Stimulated activated CD4-positive, alpha-beta T cell treated with anti-CD3 and anti-CD28 coated beads, Interleukin-15, amount 100 ng/mL, for 48 hours (primary cell): ENCODE measurements at places on chromosomes 2 and 18.

- DNase-seq: no peak
These were observed 154.5 kb downstream of the SMAD2 start for GRCh38 chr18:47775961-47776360.

DNA sequence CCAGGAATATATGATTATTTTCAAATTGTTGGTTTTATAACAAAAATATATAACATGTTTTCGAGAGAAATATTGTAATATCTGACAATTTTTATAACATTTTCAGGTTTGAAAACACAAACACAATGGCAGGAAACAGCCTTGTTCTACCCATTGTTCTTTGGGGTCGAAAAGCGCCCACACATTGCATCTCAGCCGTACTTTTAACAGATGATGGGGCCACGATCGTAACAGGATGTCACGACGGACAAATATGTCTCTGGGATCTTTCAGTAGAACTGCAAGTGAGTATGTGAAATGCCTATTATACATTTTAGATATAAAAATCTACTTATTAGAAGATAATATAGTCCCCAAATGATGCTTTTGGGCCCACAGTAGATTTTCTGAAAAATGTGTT, 21.2 kb downstream of the WDR7 start:
- DNase-seq: no peak

- DNase-seq: no peak
These were observed 231.8 kb downstream of the KCNE4 start for GRCh38 chr2:223283771-223284170.

DNA sequence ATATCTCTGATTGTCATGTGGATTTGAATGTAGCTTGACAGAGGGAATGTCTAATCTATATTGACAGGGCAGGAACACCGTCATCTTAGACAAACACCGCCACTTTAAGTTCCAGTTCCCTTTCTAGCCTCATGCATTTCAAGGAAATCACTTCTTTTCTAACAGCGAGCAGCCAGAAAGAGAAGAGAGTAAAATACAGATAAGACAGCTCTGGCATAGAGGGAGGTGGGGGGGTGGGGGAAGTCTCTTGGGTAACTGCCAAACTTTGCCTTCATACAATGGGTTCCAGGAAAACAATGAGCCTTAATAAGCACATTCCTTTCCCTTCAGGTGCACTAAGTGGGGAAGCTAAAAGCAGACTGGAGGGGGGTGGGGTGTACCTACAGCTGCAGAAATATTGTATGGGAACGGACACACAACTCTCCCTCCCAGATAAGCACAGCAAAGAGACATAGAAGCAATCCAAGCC, 37.2 kb downstream of the CASP10 start:
- no peak for DNase-seq

DNA sequence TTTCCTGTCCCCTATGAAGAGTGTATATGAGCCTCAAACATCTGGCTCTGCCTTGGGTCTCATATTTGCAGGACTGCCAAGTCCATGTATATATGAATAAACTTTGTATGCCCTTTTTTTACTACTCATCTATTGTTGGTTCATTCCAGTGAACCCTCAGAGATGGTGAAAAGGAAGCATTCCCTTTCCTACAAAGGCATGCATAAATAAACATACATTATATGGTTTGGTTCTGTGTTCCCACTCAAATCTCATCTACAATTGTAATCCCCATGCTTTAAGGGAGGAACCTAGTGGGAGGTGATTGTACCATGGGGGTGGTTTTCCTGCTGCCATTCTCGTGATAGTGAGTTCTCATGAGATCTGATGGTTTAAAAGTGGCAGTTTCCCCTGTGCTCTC, 534.2 kb downstream of the SPAG16 start:
- DNase-seq: no peak

DNA sequence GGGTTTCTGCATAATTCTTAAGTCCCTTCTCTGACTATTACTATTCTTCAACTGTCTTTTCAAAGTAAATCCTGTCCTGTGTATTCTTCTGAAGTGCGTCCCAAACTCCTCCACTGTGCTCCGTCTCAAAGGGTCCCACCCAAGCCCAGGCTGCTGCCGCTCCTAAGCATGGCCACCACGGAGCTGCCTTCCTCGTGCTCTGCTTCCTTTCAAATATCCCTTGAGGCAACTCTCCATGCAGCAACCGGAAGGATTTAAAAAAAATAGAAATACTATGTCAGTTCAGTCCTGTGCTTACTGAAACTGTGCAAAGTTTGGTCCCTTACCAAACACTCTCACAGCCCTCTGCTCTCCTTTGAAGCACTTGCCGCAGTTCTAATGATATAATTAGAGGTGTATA, 116.1 kb downstream of the NOL10 start:
- no peak for DNase-seq

DNA sequence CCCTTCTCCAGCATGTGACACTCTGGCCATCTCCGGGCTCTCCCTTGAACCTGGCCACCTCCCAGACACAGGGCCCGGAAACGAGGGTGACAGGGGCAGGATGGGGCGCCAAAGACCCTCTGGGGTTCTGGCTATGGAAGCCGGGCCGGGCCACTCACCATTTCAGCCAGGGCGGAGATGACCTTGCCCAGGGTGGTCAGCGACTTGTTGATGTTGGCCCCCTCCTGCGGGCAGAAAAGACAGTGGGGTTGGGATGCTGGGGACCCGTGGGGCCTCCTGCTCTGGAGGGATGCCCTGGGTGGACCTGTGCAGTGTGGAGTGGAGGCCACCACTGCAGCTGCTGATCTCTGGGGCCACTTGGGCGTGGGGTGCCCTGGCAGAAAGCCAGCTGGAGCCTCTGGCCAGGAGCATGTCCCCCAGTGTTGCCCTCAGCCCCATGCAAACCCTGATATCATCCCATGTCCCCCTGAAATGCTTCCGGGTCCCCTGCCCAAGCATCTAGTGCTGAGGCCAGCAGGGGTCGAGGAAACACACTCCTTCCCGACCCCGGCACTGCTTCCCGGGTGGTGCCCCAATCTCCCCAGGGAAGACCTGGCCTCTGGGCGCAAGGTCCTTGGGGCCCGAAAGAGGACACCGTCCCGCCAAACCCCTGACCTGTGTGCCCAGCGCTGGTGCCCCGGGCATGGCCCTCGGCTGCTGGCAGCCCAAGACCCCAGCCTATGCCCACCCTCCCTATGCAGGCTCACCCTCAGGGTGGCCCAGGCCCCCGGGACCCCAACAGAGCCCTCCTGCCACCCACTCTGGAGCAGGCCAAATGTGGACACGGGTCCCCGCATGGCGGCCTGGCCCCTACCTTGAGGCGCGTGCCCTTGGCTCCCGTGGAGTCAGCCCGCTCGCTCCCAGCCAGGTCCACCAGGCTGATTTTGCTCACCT, 36.9 kb downstream of the KIF1A start:
- DNase-seq: no peak

- no peak for DNase-seq
These were observed 83.3 kb downstream of the MALT1 start for GRCh38 chr18:58754544-58755068.

DNA sequence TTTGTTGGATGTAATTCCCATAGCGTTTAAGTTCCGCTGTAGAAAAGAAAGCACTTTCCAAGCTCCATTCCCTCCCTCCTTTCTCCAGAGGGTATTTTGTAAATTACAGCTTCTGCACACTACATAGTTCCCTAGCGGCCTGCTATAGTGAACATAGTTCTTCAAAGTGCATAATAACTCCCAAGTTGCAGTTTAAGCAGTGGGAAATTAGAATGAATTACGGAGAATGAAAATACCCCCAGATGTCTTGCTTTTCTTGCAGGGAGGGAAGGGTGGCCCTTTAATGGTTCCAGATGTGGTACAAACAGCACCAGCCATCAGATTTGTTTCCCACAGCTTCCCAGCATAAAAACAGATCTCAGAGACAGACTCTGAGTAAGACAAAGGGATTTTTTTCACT, 893.9 kb downstream of the SUCLG1 start:
- no peak for DNase-seq

- DNase-seq: no peak
These were observed 53.1 kb upstream of the STK39 start for GRCh38 chr2:168300460-168300859.

DNA sequence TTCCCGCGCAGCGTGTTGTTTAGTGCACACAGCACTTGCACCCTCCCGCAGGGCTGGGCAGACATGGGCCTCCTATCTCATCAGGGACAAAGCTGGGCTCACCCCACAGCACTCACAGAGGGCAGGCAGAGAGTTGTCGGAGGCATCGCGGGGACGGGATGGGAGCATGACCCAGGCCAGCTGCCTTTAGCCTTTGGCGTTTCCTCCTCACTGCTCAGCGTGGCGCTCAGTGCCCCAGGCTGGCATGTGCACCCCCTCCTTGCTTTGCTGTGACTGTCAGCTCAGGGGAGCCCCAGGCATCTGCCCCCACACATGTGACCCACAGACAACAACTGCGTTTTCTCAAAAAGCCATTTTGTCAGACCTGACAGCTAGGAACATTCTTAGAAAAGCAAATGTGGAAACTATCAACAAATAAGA, 101.1 kb downstream of the RNF144A start:
- no peak for DNase-seq

DNA sequence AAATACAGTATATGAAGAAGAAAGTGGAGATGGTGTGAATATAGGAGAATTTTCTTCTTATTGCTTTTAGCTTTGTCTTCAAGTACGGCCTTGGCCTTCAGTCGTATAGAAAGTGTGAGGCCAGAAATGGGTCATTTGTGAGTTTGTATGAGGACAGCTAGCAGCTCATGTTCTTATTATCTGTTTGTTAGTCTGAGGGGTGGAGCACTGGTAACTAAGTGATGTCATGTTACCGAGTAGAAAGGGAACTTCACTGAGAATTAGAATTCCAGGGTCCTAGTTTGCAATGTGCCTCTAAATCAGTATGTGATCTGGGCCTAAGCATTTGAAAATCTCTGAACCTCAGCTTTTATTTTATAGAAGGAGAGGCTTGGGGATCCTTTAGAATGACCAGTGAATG, 588.6 kb downstream of the NRXN1 start:
- no peak for DNase-seq

GRCh38 chr18:70454704-70455322, 166.0 kb downstream of the SOCS6 start:
- DNase-seq: peak; percentile 22

- no peak for DNase-seq
These were observed 69.1 kb downstream of the PHLPP1 start for GRCh38 chr18:62784338-62784965.

GRCh38 chr2:43417300-43417699, 178.5 kb downstream of the THADA start:
- DNase-seq: no peak

DNA sequence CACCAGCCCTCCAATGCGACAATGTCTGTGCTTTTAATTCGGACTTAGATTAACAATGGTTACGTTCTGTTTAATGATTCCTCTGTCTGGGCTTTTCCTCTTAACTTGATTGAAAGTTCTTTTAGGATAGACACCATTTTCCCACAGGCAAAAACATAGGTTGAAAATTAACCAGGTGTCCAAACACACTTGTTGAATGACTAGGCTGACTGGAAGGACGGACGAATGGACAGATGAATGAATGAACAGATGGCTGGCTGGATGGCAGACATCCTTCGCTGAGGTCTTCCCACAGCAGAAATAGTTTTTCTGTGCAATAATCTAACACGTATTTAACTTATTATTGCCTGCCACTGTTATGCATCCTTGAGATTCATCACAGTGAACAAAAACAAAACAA, 298.8 kb downstream of the SRBD1 start:
- no peak for DNase-seq

DNA sequence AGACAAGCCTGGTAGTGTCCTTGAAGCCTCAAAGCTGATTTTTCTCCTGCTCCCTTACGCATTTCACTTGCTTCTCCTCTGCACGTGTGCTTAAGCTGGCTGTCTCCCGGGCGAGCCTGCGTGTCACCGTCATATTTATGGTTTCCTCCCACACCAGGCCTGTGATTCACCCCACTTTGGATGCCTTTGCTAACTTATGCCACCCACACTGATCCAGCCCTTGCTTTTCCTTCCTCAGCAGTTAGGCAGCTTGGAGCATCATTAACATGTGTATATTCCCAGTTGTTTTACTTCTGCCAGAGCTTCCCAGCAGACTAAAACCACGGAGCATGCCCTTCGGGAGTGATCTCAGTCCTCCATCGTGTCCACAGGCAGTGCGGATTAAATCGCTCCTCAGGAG, 2.2 kb downstream of the ST3GAL5 start:
- peak; percentile 55 for DNase-seq

DNA sequence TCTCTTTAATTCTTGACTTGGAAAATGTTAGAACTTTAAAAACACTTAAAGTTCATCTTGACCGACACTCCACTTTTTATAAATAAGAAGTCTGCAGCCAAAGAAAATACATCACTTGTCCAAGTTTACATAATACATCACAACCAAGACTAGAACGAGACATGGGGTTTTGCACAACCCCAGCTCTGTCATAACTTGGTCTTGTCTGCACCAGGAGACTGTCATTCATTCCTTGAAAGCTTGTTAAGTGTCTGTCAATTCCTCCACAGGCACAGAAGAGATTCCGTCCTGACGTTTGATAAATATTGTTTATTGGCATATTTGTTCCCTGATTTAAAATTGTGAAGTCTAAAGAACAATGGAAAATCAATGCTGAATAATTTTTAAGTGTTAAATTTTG, 139.5 kb upstream of the SETBP1 start:
- DNase-seq: no peak

DNA sequence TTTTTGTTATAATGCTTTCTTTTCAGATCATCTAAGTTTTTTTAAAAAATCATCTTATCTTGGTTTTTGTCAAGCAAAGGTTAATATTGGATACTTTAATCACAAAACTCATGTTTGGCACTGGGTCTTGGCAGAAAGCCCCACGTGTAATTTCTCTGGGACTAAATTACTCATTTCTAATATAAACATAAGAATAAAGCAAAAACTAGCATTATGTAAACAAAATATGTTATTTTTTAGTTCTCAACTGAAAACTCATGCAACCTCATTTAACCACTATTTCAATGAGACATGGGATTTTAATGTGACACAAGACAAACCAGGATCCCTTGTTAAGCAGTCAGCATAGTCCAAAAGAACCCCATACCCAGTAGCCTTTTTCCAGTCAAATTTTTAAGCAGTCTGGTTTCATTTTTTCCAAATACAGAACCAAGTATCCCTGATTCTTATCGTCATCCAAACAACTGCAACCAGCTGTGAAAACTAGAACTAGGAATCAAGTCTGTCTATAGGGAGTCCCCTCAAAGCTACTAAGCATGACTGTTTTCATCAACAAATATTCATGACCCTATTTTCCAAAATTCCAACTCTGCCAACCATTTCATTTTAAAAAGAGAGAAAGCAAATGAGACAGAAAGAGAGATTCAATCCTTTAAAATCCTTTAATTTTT, 27.1 kb downstream of the PID1 start:
- DNase-seq: no peak

GRCh38 chr18:11883153-11883552, 25.0 kb downstream of the MPPE1 start:
- no peak for DNase-seq

DNA sequence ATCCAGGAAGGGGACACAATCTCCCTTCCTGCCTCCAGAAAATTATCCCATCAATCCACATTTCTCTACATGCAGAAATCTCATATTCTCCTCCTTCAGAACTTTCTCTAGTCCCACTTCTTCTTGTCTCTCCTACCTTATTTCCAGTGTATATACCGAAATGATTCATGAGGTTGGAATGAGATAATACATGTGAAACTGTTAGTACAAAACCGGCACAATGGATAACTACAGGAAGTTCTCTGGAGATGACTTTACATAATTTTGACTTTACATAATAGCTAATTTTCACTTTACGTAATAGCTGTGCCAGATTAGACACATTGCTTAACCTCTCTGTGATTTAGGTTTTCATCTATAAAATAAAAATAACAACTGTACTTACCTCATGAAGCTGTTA, 801.3 kb downstream of the ERBB4 start:
- no peak for DNase-seq
